Chondrocyte (in vitro differentiated cells): ENCODE measurements at places on chromosomes 1 and 21.

- DNase-seq = no peak
These were observed 791 bp upstream of the STUM start for GRCh38 chr1:226547754-226548191.

- no peak for DNase-seq
These were observed 19.1 kb downstream of the SLC25A33 start for GRCh38 chr1:9558271-9558945.

- no peak for DNase-seq
These were observed 15.7 kb upstream of the H6PD start for GRCh38 chr1:9218917-9219316.

GRCh38 chr1:178577882-178578281 lies 65.0 kb downstream of the TEX35 start:
- no peak for DNase-seq

DNA sequence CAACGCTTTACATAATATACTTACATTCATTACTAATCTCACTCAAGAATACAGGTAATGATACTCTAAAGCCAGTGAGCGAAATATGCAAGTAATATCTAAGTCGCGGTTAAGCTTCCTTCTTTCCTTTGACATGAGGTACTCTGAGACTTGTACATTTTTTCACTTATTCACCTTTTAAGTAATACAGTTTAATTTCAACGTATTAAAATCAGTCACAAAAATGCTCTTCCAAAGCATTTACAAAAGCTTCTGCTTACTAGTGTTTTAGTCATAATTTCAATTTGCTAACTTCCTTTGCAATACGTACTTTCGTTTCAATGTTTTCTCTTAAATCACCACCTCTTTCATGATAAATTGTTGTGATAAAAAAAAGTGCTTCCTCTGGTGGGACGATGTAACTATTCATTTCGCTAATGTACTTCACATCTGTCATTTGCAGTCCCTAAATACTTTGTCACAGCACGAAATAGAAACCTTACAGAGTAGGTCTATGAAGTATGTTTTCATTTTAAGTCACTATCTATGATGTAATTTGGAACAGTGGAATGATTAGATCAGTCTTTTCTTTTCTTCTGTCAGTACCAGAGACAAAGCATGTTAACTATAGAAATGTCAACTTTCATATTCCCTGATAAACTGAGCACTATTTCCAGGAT lies 34.0 kb upstream of the ADGRL4 start:
- DNase-seq = no peak
